Femur (tissue), 1 donor: ENCODE measurements at places on chromosomes 2 and 18.

DNA sequence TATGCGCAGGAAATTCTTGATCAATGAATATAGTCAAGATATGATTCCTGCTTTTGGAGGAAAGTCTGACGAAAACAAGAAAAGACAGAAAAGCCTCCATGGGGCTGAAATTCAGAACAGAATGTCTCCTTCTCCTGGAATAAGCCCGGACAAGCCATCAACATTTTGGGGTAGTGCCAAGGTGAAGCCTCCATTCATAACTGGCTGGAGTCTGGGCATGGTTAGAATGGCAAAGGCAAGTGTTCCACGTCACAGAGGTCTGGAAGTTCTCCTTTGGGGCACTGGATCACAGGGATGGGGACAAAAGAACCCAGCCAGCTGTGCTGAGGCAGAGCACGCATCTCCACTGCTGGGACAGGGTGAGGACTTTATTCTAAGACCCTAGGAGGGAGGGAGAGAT, 505.7 kb downstream of the CMPK2 start:
- no peak for DNase-seq

GRCh38 chr2:241850544-241851324, 8.0 kb downstream of the PDCD1 start:
- DNase-seq: peak; percentile 13

DNA sequence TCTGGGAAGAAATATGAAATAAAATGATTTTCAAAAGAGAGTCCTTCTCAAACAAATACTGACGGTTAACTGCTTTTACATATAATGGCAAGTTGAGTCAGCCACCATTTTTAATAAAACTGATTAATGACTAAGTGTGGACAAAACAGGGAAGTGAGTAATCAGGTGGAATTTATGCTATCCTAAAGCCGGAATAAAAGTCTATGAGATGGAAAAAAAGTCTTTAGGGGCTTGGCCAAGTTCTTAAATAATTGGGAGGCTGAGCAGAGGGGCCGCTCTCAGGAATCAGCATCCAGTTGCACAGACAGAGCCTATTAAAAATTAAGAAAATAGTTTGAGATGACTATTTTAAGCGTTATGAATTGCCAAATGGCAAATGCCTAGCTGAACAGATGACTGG, 58.6 kb upstream of the AFF3 start:
- DNase-seq: no peak

GRCh38 chr18:76368976-76369375, 126.1 kb downstream of the ZNF516 start:
- no peak for DNase-seq

GRCh38 chr2:72128059-72128842, 19.4 kb downstream of the CYP26B1 start:
- no peak for DNase-seq

- peak; percentile 57 for DNase-seq
Observed at GRCh38 chr2:10305254-10305635, 2.5 kb downstream of the HPCAL1 start.
